ENCODE measurements at places on chromosomes 7 and 10.
A peak's percentile ranks its signal among the peaks of the same experiment; 100 is the strongest.

- no peak for DNase-seq
These were observed 226.1 kb upstream of the SORCS1 start for GRCh38 chr10:107390563-107390962.

DNA sequence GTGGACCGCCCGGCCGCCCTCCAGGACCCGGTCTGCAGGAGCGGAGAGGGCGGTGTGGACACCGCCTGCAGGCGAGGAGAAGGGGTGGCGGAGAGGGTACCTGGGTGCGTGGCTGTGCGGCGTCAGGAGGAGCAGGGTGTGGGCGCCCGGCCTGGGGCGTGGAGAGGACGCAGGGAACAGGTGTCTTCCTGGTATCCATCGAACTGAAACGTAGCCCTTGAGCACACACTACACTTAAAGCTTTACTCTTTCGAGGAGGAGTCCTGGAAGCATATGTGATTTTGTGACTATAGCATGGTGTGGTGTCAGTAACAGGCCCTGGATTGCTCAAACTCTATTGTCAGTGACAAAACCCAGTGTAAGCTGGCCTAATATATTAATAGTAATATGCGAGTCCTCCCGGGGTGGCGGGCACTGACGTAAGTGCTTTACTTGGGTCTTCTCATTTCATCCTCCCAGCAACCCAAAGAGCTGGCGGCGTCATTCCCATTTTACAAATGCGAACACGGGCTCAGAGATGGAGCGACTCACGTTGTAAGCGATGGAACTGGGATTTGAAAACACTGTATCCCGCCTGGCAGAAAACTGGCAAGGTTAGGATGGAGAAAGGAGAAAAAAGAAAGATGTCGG, 508 bp upstream of the TECPR1 start:
- no peak for DNase-seq

DNA sequence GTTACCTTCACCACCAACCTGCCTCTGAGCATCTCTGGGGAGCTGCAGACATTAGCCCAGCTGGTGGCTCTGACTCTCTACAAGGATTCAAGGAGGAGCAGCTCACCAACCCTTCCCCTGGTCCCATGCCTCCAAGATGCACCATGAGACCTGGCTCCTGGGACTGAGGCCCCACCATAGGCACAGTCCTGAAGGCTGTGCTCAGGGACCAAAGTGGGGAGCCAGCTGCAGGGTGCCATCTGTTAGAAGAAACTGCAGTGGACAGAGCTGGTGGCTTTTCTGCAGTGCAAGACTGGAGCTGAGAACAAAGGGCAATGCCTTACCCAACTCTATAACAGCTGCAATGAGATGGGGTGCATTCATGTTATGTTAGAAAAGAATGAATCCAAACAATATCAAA, 581.6 kb downstream of the TCERG1L start:
- DNase-seq, result no peak

- DNase-seq, result no peak
These were observed 526.3 kb upstream of the SEMA3D start for GRCh38 chr7:85713171-85713570.

DNA sequence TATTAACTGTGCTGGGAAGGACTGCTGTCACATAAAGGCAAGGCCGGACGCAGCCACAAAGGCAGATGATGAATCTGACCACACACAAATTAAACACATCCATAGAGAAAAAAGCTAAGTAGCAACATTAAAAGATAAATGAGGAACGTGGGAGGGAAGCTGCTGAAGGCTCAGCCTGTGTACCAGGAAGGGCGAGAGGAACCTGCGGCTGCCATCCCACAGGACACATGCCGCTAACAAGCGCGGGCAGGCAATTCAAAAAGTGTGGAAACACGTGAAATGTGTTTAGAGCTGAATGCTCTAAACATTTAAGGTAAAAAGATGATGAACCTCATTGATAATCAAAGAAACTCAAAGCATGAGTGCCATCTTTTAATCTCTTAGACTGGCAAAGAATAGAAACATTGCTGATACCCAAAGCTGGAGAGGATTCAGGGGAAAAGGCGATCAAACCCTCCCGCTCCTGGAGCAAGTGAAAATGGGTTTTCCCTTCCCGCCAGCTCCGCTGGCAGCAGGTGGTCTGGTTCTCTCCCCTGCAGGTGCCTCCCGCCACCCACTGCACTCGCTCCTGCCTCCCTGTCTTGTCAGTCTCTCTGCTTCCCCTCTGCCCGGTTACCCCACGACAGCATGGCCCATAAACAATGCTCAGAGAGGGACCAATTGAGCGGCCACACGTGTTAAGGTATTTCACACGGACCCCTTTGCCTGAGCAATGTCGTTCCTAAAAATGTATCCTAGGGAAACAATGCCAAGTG, 4.2 kb downstream of the STK32C start:
- DNase-seq, result no peak

- no peak for DNase-seq
These were observed 251.1 kb downstream of the INHBA start for GRCh38 chr7:41451826-41452225.

DNA sequence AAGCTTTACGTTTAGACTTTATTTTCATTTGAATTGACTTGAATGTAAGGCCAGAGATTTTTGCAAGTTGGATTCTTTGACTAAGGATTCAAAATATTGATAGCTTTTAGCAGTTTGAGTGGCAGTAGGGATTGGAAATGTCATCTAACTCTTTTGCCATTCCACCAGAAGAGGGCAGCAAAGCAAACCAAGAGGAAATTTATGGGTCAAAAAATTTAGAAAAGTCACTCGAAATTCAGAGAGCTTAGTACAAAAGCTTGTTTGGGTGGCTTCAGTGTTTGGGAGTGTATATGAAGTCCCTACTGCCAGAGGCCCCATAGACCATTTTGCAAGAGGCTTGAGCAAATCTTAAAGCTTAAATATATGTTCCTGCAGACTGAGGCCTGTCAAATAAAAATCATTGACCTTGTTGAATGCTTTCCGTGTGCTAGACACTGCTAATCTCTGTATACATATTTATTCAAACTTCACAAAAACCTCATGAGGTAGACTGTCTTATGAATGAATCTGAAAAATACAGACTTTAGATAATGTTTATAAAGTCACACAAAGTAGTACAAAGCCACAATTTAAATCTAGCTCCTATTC, 44.6 kb upstream of the RSBN1L start:
- peak; percentile 38 for DNase-seq
